ENCODE measurements at places on chromosomes 1 and 21.

- DNase-seq = no peak
Observed at GRCh38 chr1:220160027-220160426, 66.1 kb downstream of the IARS2 start.

GRCh38 chr21:29753216-29753615, 186.6 kb downstream of the GRIK1 start:
- DNase-seq = no peak

GRCh38 chr1:207822124-207822601, 70.3 kb downstream of the CD46 start:
- DNase-seq = no peak

GRCh38 chr1:119656410-119656955, 8.4 kb upstream of the ZNF697 start:
- no peak for DNase-seq

- DNase-seq = no peak
Observed at GRCh38 chr1:221170171-221170570, 290.9 kb downstream of the HLX start.

DNA sequence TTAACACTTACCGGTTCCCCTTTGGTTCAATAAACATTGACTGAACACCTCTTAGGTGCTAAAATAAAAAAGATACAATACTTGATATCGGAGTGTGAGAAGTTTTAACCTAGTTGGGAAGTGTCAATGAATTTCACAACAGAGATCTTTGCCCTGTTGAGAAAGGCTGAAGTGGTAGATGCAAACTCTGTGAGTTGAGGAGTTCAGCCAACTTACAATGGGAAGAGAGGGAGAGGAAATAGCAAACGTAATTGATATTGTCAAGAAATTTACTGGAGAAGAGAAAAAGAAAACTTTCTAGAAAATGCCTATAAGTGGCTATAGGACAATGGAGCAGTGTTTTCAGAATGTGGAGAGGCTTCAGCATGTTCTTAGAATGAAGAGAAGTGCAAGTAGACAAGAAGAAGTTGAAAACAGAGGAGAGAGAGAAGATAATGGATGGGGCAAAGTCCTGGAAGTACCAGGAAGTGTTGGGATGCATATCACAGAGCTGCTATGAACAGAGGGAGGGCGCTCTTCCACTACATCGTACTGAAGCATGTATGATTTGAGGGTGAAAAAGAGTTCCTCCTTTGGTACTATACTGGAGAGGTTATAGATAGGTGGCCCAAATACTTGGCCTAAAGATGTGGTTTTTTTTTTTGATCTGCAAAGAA, 48.9 kb downstream of the MEF2D start:
- DNase-seq = no peak

- DNase-seq = no peak
Observed at GRCh38 chr1:8211251-8211882, 106.5 kb upstream of the SLC45A1 start.

GRCh38 chr1:73382966-73383365, 815.0 kb downstream of the LRRIQ3 start:
- DNase-seq = no peak

GRCh38 chr1:228478912-228479711, 8.1 kb upstream of the RNF187 start:
- no peak for DNase-seq

DNA sequence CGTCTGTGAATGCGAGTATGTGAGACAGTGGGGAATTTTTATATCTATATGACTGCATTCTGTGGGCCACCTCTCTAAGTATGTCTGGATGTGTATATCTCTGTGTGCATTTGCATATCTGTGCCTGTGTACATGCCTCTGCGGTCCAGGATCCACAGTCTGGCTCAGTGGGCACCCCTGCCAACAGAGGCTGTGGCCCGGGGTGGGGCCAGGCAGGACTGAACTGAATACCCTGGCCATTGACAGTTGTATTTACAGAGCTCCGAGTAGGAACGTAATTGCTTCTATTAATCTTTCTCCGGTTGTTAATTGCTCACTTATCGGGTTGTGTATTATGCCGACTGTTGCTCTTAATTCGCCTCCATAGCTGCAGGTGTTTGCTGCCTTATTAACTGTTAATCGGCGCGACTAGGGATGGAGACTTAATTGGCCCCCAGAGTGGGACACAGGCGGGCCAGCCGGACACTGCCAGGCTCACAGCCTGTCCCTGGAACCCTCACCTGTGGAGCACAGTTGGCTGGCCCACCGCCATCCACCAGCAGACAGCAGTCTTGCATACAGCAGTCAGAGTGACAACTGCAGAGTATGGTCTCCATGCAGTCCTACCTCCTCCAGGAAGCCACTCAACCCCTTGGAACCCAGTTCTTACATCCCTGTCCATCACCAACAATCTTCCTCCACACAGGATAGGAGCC, 22.4 kb upstream of the ADGRB2 start:
- no peak for DNase-seq

DNA sequence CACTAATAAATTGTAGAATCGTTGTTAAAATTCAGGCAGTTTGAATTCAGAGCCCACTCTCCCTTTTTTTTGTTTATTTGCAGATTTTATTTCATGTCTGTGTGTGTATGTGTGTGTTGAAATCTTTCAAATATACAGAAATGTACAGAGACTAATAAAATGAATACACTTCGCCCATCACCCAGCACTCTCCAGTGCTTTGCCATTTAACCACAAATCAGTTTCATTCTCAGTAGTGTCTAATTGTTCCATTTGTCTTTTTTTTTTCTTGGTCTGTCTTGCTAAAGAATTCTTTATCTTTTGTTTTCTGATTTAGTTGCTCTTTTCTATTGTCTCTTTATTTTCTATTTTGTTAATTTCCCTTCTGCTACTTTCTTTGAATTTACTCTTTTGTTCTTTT, 99.7 kb downstream of the HIVEP3 start:
- DNase-seq = no peak

DNA sequence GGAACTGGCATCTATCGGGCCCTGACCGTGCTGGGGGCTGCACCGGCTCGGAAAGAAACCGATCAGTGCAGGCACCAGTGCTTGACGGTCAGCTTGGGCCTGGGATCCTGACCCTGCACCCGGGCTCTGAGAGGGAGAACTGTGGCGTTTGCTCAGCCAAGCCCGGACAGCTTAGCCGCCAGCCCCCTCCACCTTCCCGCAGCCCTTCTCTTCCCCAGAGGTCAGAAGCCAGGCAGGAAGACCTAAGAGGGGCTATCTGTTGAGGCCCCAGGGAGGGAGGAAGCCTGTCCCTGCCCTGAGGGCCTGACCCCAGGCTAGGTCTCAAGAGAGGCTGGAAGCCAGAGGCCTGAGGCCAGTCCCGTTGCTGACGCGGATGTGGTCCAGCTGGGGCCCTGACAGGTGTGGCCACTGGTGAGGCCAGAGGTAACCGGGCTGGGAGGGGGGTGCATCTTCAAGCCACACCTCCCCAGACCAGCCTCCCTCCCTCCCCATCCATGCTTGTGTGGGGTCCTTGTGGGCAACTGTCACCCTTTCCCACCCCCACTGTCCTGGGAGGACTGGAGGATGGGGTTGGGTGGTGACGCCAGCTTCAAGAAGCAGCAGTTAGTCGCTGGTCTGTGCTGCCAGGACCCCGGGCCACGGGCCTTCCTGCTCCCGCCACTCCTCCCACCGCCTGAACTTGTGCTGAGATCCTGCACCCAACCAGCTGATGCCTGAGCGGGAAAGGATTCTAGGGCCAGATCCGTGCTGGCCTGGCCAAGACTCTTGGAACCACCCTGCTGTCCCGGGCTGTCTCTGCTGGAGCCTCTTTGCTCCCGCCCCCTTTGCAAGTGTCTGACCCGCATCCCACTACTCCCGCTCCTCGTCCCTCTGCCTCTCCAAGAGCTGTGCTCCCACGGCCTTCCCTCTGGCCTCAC, 2.6 kb upstream of the DVL1 start:
- no peak for DNase-seq

DNA sequence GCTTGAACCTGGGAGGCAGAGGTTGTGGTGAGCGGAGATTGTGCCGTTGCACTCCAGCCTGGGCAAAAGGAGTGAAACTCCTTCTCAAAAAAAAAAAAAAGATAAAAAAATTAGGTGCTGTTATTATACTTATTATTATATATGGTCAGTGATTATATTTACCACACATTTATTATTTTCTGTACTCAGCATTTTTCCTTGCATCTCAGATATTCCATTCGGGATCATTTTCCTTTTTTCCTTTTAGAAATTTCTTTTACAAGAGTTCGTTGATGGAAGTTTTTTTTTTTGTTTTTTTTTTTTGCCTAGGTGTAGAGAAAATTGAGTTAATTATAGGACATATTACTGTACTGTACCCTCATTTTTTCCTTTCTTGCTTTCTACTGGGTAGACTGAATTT, 13.5 kb downstream of the CCDC30 start:
- no peak for DNase-seq

- no peak for DNase-seq
Observed at GRCh38 chr1:182507685-182508084, 57.7 kb downstream of the RGSL1 start.

DNA sequence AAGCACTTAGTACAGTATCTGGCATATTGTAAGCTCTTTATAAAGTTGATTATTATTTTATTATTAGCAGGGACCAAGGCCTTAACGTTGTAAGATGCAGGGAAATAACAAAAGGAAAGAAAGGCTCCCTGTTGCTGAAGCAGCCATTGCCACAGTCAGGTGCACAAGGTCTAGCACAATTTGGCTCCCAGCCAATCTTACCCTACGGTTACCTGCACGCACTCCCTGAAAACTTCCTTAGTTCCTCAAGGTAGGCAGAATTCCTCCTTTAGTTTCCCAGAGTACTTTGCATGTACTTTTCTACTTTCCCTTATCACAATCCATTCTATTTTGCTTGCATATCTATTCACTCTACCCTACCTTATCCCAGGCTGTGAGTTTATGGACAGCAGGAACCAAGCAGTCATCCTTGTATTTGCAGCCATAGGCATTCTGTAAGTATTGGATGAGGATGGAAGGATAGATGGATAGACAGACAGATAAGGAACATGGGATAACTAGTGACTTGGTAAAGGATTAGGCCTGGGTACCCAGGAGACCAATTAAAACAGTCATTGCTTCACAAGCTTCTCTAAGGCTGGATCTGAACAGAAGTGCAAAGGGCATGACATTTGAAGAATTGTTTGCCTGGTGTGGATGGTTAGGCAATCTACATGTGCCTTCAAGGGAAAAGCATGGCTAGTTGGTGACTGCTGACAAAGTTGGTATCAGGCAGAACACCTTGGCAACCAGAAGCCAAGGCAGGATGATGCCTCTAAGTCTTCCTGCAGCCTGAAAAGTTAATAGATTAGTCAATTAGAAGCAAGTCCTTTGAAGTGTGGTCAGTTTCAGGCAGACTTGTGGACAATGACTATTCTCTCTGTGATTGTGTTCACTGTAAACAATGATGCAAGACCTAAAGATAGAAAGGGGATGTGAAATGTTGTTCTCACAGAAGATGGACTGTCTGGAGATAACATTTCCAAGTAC, 20.8 kb upstream of the JAK1 start:
- no peak for DNase-seq

DNA sequence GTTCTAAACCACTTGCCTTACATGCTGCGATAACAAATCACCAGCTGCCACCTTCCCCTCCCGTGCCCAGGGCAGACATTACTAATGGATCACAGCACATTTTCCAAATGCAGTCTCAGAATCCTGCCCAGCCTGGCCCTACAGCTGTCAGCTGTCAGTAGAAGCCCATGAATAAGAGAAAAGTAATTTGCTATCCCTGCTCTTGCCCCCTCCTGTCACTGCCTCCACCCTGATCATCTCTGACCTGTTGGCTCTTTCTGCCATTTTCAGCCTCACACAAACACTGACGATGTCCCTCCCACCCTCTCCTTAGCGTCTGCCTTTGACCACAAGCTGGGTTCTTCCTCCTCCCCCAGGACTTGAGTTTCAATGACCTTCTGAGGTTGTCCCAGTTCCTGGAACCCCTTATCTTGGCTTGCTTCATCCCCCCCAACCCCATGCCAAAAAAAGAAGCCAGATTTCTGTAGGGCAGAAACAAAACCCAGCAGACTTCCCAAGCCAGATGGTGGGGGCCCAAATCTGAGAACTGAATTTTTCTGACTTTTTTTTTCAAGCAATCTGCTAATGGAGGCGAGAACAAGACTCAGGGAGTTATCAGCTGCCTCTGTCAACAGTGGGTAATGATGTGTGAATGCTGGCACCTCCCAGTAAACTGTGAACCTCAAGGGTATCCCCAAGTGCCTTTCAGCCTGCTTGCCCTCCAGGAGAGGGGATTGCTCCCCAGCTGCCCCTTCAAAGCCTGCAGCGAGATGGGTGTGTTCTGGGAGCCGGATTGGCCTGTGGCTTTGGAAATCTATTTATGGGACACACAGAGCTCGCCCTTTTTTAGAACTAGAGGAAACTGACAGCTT, 216.5 kb upstream of the VAMP3 start:
- DNase-seq = no peak

DNA sequence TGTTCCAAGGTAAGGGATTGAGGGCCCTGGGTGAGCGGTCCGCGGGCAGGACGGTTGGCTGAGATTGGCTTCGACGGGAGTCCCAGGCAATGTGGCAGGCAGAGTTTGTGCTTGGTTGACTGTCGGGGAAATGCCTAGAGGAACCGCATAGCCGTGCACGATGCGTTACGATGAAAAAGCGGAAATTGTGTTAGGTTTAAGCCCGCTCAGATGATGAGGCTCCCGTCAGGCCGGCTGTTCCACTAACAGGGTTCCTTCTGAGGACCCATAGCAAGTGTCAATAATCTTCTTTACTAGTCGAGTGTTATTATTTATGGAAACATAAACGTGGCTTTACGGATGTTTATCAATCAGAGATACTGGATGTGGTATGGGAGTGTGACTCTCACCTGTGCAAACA, 117.8 kb upstream of the COL6A1 start:
- DNase-seq = no peak

DNA sequence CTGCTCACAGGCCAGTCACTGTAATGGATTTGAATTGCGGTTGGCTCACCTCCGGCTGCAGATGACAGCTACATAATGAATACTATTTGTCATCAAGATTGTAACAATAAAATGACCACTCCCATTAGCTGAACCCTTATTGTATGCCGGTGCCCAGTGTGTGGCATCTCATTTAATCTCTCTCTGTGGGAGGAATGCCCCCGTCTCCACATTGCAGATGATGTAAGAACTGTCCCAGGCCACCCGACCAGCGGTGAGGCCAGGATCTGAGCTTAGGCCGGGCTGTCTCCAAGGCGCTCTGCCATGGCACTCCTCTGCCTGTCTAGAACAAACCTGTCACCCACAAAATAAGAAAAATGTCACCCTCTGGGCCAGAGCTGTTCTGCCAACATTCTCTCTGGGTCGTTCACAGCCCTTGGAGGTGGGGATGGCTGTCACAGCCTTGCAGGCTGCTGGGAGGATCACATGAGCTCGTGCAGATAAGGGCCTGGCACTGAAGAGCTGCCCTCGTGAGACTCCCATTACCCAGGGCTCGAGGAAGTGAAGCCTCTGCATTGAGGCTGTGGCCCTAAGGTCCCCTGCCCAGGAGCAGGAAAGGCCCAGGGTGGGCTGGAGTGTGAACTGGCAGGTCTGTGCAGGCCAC, 52.7 kb downstream of the ECE1 start:
- no peak for DNase-seq

GRCh38 chr1:168223681-168224540, 1.9 kb upstream of the SFT2D2 start:
- no peak for DNase-seq

DNA sequence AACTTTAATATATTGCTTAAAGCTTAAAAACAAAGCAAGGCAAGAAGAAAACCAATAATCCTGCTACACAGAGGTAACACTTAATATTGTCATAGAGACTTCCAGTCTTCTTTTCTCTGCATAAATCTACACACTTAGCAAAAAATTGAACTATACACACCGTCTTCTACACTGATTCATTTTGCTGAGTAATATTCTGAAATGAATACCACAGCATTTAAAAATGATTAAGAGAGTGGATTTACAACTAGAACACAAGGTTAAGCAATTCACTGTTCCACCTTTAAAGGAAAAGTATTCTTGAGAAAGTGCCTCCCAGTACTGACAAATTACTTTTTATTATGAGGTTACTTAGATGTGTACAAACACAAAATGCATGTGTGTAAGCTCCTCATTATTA, 22.2 kb upstream of the ITPKB start:
- DNase-seq = no peak
